ENCODE measurements at places on chromosomes 4 and X.

DNA sequence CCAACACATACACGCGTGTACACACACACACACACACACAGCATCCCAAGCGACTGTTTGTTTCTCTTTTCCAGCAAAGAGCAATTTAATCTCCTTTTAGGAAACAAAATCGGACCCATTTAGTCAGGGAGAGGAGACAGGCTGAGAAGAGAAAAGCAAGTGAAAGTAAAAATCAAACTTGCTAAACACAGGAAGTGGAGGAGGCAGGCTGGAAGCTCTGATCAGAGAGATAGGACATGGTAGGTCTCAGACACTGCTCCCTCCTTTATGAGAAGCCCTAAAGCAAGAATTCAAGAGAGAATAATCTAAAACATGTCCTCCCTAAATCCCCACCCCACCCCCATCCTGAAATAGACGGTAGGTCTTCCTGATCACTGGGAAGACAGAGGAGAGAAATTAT is 62.3 kb downstream of the GPC3 start:
- DNase-seq = no peak

- no peak for DNase-seq
These were observed 5.5 kb downstream of the ATP10D start for GRCh38 chr4:47490550-47490949.

DNA sequence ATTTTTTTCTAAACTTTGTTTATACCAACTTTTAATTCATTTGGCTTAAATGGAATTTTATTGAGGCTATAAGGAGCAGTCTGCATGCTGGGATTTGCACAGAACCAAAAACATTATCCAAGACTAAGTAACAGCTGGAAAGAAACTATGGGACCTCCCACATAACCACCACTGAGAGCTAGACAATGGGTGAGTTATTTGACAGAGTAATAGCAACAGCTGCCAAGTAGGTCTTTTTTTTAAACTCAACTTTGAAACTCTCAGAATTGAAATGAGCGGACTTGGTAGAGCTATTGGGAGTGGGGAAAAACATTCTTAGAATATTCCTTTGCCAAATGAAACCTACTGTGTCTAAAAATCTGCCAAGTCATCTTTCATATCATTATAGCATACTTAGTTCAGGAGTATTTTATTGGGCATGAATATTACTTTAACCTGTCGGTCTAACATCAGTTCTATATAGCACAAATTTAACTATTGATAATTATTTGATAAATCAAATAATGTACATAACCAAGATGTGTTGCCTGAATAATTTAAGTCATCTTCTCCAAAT is 1428.0 kb downstream of the PCDH7 start:
- no peak for DNase-seq

DNA sequence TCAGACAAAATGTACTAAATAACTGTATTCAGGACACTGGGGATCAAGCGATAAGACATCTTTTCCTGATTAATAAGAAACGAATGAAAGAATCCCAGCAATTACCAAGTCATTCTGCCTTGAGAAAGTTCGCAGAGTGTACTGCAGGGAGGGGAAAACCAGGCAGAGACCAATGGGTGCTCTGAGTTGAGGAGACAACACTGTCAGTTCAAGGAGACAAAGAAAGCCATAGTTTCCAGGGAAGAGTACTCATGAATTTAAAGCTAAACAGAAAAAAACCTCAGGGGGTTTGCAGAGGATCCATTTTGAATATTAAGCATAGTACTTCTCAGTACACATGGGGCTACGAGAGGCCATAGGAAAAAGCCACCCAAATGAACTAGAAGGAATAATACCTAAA is 573.0 kb downstream of the KCTD8 start:
- DNase-seq = no peak

DNA sequence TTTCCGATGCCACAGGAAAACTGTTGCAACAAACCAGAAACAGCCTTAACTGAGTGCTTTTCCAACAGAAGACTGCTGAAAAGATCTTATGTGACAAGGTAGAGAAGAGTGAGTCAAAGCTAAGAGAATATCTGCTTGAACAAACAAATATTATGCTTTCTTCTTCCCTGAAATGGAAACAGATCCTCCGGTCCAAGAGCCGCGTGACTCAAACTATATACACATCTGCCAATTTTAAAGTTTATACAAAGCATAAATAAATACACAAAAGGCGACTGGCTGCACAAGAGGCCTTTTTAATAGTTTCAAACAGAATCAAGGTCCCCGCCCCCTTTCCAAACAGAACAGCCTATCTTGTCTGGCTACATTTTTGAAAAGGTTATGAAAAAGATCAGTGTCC is 329.7 kb upstream of the F9 start:
- DNase-seq = no peak

DNA sequence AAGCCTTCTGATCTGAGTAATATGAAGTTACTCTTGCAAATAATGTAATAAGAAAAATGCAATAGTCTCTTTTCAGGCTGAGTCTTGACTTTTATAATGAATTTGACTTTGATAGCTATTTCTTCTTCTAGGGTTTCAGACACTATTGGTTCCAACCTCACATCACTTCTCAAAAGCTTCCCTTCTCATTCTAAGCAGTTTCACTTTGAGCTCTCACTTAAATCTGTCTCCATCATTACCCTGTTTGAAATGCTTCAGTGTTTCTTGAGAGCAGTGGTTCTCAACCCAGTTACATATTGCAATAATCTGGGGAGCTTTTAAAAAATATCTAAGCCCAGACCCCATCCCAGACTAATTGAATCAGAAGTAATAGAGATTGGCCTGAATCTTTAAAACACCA is 40.5 kb upstream of the BMP2K start:
- no peak for DNase-seq

- DNase-seq = no peak
These were observed 336.4 kb upstream of the RASGEF1B start for GRCh38 chr4:81808011-81808672.

GRCh38 chrX:150899191-150899757 is 806 bp upstream of the CD99L2 start:
- no peak for DNase-seq

GRCh38 chr4:40325406-40326019 is 9.6 kb upstream of the CHRNA9 start:
- peak; percentile 54 for DNase-seq

DNA sequence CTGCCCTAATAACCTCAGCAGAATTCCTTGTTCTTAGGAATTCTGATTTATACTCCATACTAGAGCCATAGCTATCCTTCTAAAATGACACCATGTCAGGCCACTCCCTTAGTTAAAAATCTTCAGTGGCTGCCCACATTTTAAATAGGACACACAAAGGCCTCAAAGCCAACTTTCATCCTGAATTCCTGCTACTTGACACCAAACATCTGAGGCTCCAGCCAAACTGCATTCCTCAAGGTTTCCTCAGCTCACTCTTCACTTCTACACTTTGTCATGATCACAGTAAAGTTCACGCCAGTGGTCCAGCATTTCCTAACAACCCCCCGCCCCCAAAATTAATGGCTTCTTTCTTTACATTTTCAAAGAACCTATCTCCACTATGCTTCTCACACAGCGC is 124.3 kb downstream of the ADGRA3 start:
- no peak for DNase-seq

DNA sequence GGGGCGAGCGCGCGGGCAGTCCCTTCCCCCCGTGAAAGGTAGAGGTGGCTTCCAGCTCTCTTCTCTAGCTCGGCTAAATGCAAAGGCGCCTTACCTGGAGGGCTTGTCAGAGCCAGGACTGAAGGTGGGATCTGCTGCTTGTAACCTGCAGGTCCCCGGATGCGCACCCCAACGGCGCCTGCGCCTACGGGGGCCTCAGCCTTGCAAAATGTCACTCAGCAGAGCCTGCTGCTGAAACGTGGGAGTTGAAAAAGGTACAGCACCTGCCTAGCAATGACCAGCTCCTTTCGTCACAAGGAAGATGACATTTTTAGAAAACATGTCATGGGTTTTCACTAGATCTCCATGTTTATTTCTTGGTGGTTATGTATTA is 583 bp downstream of the ABHD18 start:
- peak; percentile 20 for DNase-seq

DNA sequence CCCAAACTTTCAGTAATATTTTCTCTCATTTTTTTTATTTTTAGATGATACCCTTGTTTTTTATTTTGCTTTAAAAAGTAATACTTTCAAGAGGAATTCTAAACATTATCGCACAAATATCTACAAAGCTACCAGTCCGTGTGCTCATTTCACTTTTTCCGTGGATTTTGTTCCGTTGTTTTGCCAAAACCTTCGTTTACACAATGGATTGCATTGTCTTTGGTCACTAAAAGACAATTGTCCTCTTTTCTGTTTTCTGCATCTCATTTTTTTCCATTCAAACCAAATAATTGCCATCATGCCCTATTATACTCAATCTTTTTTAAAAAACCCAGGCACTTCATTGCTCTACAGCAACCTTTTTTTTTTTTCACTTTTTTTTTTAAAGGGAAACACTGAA is 214.9 kb downstream of the CXXC4 start:
- DNase-seq = no peak
